ENCODE measurements at places on chromosomes 1 and 21.

DNA sequence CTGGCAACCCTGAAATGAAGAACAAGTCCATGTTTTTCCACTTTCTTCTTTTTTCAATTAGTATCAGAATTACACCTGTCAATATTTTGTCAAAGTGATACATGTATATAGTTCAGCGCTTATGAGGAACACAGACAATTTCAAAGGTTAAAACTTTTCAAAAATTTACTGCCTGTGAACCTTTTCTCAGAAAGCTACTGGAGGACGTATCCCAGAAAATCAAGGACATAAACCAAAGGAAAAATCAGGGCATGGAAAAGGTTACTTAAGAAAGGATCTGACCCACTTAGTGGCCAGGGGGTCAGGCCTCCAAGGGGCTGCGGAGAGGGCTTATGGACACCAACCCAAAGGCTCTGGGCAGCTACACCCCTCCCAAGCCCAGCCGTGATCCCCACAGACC is 81.1 kb upstream of the ACTRT2 start:
- no peak overlapping the region for H3K27ac ChIP-seq
- H3K27me3 ChIP-seq = peaks cover 3% of the 10 kb centered on the region
- no peaks in the 10 kb centered on the region for H3K4me1 ChIP-seq
- no peak overlapping the region for H3K4me3 ChIP-seq
- no peak for DNase-seq

GRCh38 chr1:68093737-68094136 is 43.3 kb upstream of the DIRAS3 start:
- no peak overlapping the region for H3K4me3 ChIP-seq
- no peaks in the 10 kb centered on the region for H3K36me3 ChIP-seq
- DNase-seq = no peak
- no peak overlapping the region for H3K27ac ChIP-seq
- H3K27me3 ChIP-seq = peaks cover 8% of the 10 kb centered on the region
- no peaks in the 10 kb centered on the region for H3K4me1 ChIP-seq

GRCh38 chr1:54609301-54609921 is 13.9 kb downstream of the FAM151A start:
- peaks cover 18% of the 10 kb centered on the region for H3K4me1 ChIP-seq
- no peak for DNase-seq
- no peak overlapping the region for H3K27ac ChIP-seq

DNA sequence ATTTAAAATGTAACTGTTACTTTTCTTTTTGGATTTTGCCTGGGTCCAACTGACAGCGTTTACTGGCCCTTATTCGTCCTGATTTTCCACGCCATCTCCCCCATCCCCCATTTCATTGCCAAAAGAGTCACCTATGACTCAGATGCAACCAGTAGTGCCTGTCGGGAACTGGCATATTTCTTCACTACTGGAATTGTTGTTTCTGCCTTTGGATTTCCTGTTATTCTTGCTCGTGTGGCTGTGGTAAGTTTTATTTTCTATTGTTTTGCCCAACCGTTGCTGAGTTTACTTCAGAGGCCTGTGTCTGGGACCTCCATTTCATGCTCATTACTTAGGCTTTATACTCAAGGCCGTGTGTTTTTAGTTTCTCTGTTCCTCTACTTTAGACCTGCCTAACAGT is 9.3 kb downstream of the LEPR start:
- H3K4me3 ChIP-seq = no peak overlapping the region
- no peak overlapping the region for H3K27ac ChIP-seq
- peaks cover 16% of the 10 kb centered on the region for H3K4me1 ChIP-seq
- no peak for DNase-seq
- no peaks in the 10 kb centered on the region for H3K27me3 ChIP-seq

DNA sequence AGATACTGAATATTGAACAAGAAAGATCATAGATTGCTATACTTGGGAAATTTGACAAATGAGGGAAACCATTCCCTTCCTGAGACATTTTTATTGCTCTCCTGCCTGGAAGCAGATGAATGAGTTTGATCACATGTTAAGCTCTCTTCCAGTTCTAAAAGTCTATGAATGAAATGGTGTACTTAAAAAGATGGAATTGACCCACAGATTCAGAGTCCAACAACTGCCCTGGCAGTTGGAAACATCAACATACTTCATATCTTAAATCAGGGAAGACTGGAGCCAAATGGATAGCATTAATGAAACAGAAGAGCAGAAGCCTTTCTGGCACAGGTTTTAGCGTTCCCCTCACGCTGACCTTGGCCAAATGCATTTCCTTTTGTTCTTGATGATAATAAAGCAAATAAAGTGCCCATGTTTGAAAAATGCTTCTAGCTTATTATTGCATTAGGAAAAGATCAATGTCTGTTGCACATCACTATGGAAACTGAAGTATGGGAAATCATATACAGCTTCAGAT is 142.6 kb downstream of the ESRRG start:
- no peaks in the 10 kb centered on the region for H3K27me3 ChIP-seq
- H3K4me1 ChIP-seq = no peaks in the 10 kb centered on the region
- no peak for DNase-seq
- no peaks in the 10 kb centered on the region for H3K36me3 ChIP-seq
- no peak overlapping the region for H3K27ac ChIP-seq
- H3K4me3 ChIP-seq = no peak overlapping the region

DNA sequence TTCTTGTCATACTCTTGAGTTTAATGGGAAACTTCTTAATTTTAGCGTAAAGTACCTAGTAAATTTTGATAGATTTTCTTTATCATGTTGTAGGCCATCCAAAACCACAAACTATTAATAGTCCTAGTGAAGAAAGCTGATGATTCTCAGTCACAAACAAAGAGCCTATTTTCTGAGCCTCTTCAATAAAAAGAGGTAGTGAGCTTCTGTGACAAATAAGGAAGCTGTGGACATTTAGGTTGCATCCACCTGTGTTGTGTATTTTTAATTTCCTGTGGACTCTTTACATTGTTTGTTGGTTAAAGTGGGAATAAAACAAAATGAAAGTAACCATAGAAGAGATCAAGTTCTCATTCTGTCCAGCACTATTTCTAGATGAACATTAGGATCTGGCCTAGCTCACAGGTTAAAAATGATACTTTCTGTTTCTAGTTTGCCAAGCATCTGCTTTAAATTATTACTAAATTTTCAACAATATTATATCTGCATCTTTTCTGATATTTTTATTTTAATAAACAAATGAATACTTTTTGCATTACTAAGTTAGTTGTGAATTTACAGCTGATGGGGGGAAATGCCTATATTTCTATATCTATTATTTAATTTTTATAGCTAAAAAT is 702.2 kb upstream of the ADGRL4 start:
- no peak overlapping the region for H3K4me3 ChIP-seq
- H3K36me3 ChIP-seq = no peaks in the 10 kb centered on the region
- H3K4me1 ChIP-seq = no peaks in the 10 kb centered on the region
- no peak for DNase-seq

DNA sequence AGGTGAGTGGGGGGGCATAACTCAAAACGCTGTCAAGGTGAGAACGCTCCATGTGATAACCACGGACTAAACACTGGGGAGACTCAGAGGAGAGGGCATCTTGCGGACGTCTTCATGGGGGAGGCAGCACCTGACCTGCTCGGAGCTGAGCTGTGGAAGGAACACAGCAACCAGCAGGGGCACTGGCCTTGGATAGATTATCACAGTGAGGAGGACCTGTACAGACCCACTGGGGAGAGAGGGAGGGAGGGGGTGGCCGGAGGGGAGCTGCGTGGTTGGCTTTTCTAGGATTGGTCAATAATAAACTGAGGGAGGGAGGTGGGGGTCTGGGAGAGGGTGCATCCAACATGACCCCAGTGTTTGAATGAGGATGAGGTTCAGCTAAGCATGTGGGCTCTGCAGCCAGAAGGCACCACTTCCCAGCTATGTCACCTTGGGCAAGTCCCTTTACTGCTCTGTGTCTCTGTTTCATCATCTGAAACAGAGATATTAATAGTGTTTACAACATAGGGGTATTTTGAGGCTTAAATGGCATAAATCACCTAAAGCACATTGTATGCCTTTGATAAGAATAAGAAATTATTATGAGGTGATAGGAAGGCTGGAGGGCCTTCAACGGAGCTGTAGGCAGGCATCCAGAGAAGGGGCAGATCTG is 123.3 kb downstream of the GRIK3 start:
- peaks cover 2% of the 10 kb centered on the region for H3K4me1 ChIP-seq
- no peaks in the 10 kb centered on the region for H3K36me3 ChIP-seq

GRCh38 chr1:113456967-113457366 is 66.7 kb downstream of the MAGI3 start:
- no peak overlapping the region for H3K27ac ChIP-seq
- no peak overlapping the region for H3K4me3 ChIP-seq
- H3K4me1 ChIP-seq = no peaks in the 10 kb centered on the region
- H3K27me3 ChIP-seq = peaks cover 21% of the 10 kb centered on the region

DNA sequence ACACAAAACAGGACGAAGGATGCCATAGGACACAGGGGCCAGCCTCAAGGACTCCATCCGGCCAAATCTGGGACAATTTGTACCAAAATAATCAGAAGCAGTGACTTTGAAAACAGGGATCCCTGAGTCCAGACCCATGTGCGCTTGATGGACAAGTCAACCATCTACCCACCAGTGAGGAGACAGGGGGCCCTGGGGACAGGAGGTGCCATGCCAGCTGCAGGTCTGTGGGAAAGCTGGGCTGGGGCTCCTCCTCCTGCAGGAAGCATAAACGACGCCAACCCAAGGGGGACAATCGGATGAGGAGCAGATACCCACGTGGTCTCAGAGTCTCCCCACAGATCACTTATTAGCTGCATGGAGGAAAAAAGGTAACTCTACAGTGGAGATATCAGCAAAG is 50.6 kb downstream of the NPHP4 start:
- no peaks in the 10 kb centered on the region for H3K4me1 ChIP-seq
- no peaks in the 10 kb centered on the region for H3K27me3 ChIP-seq
- H3K27ac ChIP-seq = no peak overlapping the region
- no peak overlapping the region for H3K4me3 ChIP-seq

GRCh38 chr1:247357781-247358211 is 26.1 kb upstream of the ZNF496 start:
- DNase-seq = no peak
- H3K4me1 ChIP-seq = no peaks in the 10 kb centered on the region
- H3K27me3 ChIP-seq = peaks cover 13% of the 10 kb centered on the region
- peaks cover 8% of the 10 kb centered on the region for H3K36me3 ChIP-seq

GRCh38 chr1:227320476-227320875 is 2.2 kb upstream of the CDC42BPA start:
- H3K27me3 ChIP-seq = peaks cover 38% of the 10 kb centered on the region
- no peak for DNase-seq
- H3K36me3 ChIP-seq = peaks cover 23% of the 10 kb centered on the region
- H3K27ac ChIP-seq = no peak overlapping the region
- no peaks in the 10 kb centered on the region for H3K4me1 ChIP-seq

- DNase-seq = no peak
- peaks cover 4% of the 10 kb centered on the region for H3K4me1 ChIP-seq
- H3K27me3 ChIP-seq = no peaks in the 10 kb centered on the region
- H3K27ac ChIP-seq = no peak overlapping the region
- H3K36me3 ChIP-seq = no peaks in the 10 kb centered on the region
Observed at GRCh38 chr1:145891143-145891542, 5.5 kb upstream of the ANKRD35 start.

- no peak for DNase-seq
- H3K4me3 ChIP-seq = no peak overlapping the region
- H3K4me1 ChIP-seq = no peaks in the 10 kb centered on the region
- no peak overlapping the region for H3K27ac ChIP-seq
Observed at GRCh38 chr1:229874609-229875008, 192.4 kb upstream of the GALNT2 start.

- peaks cover 16% of the 10 kb centered on the region for H3K4me1 ChIP-seq
- no peaks in the 10 kb centered on the region for H3K36me3 ChIP-seq
- H3K4me3 ChIP-seq = no peak overlapping the region
- peak; percentile 84 for DNase-seq
- peak overlapping the region; percentile 87 for H3K27ac ChIP-seq
Observed at GRCh38 chr1:160675641-160676410, 29.0 kb upstream of the SLAMF1 start.

DNA sequence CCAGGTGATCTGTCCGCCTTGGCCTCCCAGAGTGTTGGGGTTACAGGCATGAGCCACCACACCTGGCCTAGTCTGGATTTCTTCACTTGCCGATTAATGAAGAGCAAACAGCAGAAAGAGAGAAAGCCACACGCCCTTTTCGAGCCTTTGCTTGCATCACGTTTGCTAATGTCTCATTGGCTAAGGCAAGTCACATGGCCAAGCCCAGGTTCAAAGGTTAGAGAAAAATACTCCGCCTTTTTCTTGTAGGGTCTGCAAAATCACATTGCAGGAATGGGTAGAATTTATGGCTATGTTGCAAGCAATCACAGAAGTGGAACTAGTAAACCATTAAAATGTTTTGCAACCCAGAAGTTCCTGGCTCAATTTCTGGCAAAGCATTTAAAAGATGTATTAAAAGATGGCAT is 26.8 kb upstream of the BACH1 start:
- no peak for DNase-seq
- H3K36me3 ChIP-seq = no peaks in the 10 kb centered on the region
- peaks cover 9% of the 10 kb centered on the region for H3K27me3 ChIP-seq
- no peak overlapping the region for H3K4me3 ChIP-seq
- no peaks in the 10 kb centered on the region for H3K4me1 ChIP-seq
- no peak overlapping the region for H3K27ac ChIP-seq

DNA sequence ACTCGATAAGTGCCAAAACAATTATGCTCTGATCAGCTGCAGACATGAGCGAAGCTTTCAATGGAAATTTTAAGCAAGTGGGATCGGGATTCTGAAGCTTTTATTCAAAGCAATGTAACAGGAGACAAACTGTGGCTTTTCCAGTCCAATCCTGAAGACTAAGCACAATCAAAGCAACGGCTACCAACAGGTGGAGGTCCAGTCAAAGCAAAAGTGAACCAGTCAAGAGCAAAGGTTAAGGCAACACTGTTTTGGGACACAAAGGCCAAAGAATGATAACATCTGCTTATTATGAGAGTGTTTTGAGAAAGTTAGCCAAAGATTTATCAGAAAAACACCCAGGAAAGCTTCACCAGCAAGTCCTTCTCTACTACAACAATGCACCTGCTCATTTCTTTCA is 170.1 kb downstream of the SEC16B start:
- H3K4me3 ChIP-seq = no peak overlapping the region
- H3K4me1 ChIP-seq = peaks cover 2% of the 10 kb centered on the region
- H3K27me3 ChIP-seq = peaks cover 6% of the 10 kb centered on the region
- peaks cover 8% of the 10 kb centered on the region for H3K36me3 ChIP-seq

DNA sequence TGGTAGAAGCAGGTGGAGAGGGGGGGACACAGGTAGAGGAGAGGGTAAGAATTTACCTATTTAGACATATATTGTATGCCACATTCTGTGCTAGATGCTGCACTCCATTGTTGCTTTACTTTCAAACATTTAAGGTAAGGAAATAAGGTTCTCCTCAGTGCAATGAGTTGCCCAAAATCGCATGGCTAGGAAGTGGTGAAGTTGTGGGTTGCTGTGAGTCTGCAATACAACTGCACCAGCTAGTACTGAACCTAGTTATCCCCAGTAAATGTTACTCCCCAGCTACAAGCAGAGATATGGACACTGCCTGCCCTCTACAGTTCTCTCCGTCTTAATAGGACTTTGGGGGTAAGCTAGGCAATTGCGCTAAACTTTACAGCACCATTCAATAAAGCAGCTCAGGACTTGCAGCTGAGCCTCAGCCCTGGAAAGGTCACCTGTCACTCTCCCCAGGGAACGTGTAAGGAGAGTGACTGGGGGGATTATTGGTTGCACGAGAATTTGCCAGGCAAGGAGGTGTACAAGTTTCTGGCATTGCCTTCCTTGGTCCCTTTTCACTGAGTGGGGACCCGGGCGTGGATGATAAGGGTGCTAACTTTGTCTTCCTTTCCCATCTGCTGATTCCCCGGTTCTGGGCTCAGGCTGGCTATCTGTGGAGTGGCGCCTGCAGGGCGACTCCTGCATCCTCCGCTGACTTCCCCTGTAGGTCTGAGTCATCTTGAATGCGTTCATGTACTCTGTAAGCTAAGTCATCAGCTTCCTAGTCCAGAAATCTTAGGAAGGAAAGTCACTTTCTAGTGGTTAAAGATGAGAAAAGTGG is 71.3 kb upstream of the CNTN2 start:
- peaks cover 2% of the 10 kb centered on the region for H3K4me1 ChIP-seq
- H3K27ac ChIP-seq = peak overlapping the region; percentile 53
- no peak overlapping the region for H3K4me3 ChIP-seq
- H3K27me3 ChIP-seq = peaks cover 11% of the 10 kb centered on the region
- H3K36me3 ChIP-seq = no peaks in the 10 kb centered on the region
- no peak for DNase-seq

All from naive thymus-derived CD8-positive, alpha-beta T cell (primary cell).